ENCODE measurements at places on chromosomes 2 and 18.

DNA sequence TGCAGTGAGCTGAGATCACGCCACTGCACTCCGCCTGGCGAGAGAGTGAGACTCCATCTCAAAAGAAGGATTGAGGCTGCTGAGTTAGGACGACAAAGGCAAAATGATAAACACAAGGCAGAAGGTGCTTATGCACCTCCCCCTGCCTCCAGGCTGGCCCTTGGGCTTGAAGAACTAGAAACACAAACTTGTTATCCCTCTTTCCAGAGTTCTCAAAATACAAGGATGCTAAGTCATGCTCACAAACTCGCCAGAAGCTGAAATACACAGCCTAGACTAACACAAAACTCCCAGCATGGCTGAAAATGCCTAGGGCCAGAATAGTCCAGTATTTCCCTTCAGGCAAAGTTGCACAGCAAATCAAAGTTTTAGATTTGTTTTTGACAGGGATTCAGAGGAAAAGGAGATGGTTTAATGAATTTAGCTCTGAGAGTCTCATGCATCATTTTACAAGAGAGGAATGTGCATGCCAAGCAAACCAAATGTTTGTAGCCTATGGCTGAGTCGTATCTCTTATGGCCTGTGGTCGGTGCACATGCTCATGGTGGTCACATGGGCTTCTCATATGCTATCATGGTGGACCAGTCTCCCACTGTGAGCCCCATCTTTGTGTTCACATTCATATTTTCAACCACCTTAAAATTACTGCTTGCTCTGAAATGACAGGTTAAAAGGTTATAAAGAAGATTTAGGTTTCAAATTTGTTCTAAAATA, 16.2 kb upstream of the MREG start:
- no peak for DNase-seq

GRCh38 chr2:187956906-187957534, 334.7 kb upstream of the GULP1 start:
- DNase-seq = no peak

- DNase-seq = no peak
Observed at GRCh38 chr18:45889419-45890064, 64.1 kb downstream of the SIGLEC15 start.

- DNase-seq = no peak
Observed at GRCh38 chr2:173898996-173899395, 66.2 kb downstream of the SP3 start.

GRCh38 chr2:172433144-172433543, 5.8 kb downstream of the ITGA6 start:
- DNase-seq = no peak

DNA sequence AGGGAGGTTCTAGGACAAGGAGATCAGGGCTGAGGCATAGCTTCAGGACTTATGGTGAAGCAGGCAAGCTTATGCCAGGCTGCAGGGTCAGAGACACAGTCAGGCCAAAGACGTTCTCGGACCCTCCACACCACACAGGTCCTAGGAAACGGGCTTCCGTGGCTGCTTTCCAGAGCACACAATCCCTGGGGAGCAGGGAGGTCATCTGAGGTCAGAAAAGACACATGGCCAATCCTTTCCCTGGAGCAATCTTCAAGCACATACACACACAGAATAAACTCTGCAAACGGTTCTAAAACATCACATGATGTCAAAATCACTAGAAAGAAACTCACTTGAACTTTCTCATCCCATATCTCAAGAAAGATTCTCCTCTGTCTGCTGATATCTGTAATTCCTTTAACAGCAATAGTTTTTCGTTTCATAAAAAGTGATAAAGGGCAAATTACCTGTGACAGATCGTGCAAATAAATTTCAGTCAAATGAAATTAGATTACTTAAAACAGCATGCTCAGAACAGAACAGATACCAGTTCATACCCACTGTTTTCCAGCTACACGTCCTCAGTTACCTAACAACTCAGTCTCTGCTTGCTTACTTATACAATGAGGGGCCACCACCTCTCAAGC, 63.9 kb downstream of the MBOAT2 start:
- no peak for DNase-seq

- DNase-seq = no peak
Observed at GRCh38 chr2:56713978-56714377, 530.2 kb downstream of the CCDC85A start.

DNA sequence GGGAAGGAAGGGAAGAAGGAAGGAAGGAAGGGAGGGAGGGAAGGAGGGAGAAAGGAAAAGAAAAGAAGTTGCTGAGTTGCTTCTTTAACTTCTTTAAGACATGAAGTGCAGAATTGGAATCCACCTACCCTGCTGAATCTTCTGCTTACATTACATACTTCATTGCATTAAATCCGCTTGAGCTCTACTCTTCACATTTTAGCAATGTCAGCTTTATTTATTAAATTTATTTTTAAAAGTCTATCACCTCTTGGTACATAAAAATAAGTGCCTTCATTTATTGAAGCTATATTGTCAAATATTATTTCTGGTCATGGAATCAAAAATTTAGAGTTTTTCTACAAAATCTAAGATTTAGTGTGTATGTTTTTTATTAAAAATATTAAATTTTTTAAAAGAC, 284.6 kb downstream of the CCDC102B start:
- DNase-seq = no peak

GRCh38 chr2:109555346-109555900, 58.3 kb downstream of the SEPTIN10 start:
- no peak for DNase-seq

- DNase-seq = no peak
Observed at GRCh38 chr2:212536817-212537725, 1.5 kb downstream of the ERBB4 start.

DNA sequence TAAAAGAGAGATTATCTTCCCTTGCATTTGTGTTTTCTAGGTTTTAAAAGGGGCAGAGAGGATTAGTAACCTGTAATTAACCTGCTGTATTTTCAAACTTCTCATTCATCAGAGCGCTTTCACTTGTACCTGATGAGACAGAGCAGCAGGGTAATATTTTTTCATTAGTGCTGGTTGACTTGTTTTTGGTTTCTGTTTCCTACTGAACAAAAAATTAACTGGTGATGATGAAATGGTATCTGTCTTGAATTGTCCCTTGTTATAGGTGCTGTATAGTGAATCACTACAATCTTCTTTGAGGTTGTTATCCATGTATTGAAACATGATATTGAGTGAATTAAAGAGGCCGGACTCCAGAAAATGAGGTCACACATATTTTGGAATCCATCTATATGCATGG, 37.9 kb downstream of the CDH20 start:
- DNase-seq = no peak

DNA sequence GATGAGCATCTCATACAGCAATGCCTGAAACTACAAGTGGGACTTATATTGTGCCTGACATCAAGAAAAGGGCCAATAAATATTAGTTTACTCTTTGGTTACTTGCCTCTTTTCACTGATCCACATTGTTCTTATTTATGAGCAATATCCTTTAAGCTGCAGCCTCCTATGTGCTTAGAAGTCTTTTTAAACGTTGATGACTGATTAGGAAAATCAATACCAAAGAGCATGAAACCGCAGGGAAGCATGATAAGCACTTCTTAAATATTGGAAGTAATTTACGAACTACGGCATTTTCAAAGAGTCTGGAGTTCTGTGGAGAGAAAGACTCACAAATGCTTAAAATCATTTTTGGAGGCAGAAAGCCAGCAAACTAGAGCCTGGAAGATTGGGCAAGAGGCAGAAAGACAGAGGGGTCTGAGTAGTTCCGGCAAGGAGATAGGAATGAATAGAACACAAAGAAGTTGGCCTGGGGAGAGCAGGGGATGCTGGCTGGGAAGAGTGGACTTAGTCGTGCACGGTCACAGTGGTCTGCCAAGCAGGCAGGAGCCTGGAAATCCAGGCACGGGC, 122.6 kb upstream of the NOSTRIN start:
- no peak for DNase-seq
